ENCODE measurements at places on chromosomes 4 and X.

DNA sequence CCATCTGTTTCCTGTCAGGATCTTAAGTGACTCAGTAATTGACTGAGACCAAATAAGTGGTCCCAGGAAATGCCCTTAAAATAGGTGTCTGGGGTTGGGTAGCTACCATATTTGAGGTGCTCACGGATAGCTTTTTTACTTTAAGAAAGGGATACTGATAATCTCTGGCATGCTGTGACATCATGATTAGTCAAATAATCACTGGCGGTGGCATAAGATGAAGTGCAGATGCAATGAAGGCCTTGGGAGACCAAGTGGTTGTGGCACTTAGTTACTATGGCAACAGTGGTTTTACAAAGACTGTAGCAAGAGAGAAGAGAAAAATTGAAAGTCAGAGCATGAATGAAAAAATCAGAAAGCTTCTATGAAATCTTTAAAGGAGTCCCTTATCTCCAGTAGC is 114.5 kb upstream of the SLIT2 start:
- DNase-seq, result no peak

DNA sequence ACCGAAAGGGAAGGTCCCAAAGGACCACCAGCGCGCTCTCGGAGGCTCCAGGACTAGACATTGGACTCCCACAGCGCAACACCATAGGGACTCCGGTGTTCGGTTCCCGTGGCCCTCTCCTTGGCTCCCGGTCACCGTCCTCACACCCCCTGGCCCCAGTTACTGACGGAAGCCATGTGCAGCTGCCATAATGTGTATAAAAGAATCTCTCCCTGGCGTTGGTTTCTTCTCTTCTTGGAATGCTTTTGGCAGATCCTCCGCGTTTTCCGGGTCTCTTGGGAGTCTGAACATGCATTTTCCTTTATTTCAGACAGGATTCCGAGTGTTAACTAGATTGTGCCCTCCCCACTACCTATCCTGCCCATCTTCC is 69.8 kb downstream of the FBXO8 start:
- DNase-seq, result no peak

DNA sequence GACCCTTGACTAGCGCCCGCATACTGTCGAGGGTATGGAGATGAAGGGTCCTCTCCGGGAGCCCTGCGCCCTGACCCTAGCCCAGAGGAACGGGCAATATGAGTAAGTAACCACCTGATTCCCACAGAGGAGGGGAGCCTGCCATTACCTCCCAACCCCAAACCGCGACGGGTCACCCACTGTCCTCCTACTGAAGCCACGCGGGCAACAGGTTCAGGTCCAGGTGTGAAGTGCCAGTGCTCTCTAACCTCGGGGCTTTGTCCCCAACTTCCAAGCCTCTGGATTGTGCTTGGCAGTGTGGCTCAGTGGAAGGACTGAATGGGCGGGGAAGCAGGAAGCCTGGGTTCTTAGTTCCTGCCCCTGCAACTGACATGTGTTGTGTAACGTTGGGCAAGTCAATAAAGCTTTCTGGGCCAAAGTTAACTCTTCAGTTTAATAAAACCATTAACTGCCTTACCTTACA is 694 bp downstream of the OCRL start:
- no peak for DNase-seq

- no peak for DNase-seq
Observed at GRCh38 chr4:26729547-26729946, 131.1 kb upstream of the STIM2 start.

DNA sequence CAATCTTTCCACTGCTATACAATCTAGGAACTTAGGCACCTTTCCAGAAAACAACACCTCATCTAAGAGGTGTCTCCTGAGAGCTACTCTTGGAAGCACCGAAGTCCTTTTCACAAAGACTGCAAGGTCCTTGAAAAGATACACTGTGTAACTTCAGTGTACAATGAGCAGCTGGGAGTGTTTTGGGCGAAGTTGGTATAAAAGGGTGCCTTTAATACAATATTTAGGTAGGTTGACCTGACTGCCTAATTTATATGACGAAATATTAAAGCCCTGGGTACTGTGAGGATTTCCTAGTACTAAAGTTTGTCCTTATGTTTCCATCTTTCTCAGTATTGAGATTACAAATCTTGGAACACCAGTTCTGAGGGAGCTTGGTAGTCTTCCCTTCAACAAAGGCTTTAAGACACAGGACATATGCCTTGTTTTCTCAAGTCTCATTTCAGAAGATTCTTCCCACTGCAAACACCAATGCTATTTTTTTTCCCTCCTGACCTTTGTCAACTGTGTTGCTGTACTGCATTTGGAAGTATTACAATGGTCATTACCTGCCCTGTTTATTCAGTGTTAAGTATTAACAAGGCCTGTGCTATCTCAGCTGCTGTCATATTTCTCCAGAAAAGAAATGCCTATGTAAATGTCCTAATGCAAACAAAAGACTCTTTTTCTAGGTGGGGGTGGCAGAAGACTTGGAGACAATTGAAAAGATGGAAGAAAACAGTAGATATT is 134.2 kb downstream of the MAML3 start:
- DNase-seq, result no peak

DNA sequence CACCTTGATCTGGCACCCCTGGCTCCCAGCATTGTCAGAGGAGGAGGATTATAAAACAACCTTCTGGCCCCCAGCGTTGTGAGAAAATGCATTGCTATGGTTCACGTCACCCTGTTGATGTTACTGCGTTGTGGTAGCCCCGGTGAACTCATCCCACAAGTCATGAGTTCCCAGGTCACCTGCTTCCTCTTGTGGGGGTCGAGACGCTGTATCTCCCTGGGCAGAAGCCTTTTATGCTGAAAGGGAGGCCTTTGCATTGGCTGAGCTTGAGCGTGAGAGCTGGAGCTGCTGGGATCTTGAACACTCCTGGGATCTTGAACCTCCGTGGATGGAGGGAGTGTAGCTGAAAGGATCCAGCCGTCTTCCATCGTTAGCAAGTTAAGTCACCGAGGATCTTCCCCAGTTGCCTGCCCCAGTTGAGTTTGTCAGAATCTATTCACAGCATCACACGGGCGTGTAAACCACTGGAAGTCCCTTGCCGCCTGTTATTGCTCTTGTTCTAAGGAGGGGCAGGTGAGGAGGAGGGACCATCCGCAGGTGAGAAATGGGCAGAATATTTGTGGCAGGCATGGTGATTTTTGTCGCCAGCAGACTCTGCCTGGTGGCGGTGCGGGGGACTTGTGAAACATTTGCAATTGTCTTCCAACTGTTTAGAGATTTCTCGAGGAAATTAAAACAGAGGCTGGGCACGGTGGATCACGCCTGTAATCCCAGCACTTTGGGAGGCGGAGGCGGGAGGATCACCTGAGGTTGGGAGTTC is 299.9 kb downstream of the ASMT start:
- no peak for DNase-seq

DNA sequence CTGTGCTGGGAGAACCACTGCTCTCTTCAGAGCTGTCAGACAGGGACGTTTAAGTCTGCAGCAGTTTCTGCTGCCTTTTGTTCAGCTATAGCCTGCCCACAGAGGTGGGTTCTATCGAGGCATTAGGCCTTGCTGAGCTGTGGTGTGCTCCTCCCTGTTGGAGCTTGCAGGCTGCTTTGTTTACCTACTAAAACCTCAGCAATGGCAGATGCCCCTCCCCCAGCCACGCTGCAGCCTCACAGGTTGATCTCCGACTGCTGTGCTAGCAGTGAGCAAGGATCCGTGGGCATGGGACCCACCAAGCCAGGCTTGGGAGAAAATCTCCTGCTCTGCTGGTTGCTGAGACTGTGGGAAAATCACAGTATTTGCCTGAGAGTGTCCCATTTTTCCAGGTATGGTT is 133.8 kb upstream of the UBQLN2 start:
- DNase-seq, result no peak

GRCh38 chr4:137644201-137644600 is 111.9 kb upstream of the PCDH18 start:
- DNase-seq, result no peak

- no peak for DNase-seq
Observed at GRCh38 chr4:151276787-151277562, at the start of gene PRSS48. TSS of gene PRSS48 (plus strand) at chr4:151277161. CDS start at chr4:151277173, 12 bp downstream.

- DNase-seq, result no peak
Observed at GRCh38 chr4:104677116-104677515, 182.4 kb upstream of the CXXC4 start.

GRCh38 chrX:137878401-137878800 is 312.5 kb downstream of the ZIC3 start:
- DNase-seq, result no peak

GRCh38 chr4:150784305-150784704 is 202.4 kb downstream of the MAB21L2 start:
- no peak for DNase-seq

- DNase-seq, result no peak
Observed at GRCh38 chr4:147546349-147546748, 65.5 kb downstream of the EDNRA start.

DNA sequence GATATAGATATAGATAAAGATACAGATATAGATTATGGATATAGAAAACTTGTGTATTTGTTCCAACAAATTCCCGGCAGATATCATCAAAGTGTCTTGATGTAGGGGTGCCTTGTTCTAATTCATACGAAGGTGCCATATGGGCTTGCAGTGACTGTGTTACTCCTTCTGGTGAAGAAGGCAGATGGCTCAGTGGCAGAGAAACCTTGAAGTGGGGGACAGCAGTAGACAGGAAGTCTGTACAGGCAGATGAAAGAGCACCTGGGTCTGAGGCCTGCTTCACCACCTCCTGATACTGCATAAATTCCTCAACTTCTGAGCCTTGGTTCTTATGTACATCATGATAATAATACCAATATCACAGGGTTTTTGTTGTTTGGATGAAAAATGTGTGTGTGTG is 179.5 kb upstream of the GATB start:
- DNase-seq, result no peak

DNA sequence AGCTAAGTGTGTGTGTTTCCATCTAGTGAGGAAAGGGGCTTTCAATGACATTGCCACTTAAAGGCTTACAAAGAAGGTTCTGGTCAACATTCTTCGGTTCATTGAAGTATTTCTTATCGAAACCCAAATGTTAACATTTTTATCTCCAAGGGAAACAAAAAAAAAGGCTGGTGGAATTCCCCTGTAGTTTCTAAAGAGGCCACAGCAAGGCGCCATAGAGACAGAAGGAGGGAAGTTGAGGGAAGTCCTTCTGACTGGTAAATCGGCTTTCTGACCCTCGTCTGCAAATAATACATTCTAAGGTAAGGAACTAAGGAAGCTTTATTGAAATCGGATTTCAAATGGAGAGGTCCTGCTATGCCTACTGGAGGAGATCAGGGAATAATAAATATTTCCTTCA is 1.7 kb upstream of the ZFP42 start:
- DNase-seq, result no peak

DNA sequence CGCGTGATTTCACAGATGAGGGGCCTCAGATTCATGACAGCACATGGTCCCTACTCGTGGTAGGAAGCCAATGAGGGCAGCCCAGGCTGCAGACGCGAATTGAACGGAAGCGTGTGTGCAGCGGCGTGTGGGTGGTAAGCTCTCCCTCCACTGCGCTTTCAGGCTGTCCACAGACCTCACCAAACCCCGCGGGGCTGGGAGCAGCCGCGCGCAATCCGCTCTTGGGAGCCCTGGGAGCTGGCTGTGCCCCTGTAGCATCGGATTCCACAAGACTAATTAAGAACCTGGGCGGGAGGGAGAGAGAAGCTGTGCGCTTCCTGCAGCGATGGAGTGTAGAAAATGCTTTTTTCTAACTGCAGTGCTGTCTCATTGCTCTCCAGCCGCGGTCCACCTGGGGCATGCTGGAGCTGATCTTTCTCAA is 134.9 kb downstream of the STOX2 start:
- DNase-seq, result no peak

DNA sequence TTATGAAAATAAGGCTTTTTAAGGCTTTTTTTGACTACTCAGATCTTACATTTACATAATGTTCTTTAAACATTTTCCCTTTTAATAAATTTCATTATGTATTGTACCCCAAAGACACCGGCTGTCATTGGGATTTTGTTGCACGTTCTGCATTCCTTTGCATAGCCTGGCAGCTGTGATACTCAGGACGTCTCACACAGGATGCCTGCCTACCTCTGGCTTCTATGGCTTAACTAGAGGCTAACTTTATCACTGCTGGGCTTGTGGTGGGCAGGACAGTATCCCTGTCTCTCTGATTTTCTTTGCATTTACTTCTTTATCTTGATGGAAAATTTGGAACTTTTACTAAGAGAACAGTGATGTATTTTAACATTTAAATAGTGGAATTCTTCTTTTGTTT is 147.8 kb downstream of the BMPR1B start:
- DNase-seq, result no peak

GRCh38 chrX:119755981-119756533 is 2.3 kb upstream of the SOWAHD start:
- no peak for DNase-seq

GRCh38 chr4:152807294-152807829 is 27.6 kb downstream of the ARFIP1 start:
- no peak for DNase-seq

- no peak for DNase-seq
Observed at GRCh38 chrX:17519358-17519757, 144.4 kb downstream of the NHS start.
